ENCODE measurements at places on chromosomes 4 and X. TPM values are rescaled to one million over a fixed set of nuclear protein-coding genes. Genes with fewer than 3 reads are reported as not detected.

- no peak for DNase-seq
Observed at GRCh38 chr4:36966756-36967460, 277.6 kb upstream of the NWD2 start.

DNA sequence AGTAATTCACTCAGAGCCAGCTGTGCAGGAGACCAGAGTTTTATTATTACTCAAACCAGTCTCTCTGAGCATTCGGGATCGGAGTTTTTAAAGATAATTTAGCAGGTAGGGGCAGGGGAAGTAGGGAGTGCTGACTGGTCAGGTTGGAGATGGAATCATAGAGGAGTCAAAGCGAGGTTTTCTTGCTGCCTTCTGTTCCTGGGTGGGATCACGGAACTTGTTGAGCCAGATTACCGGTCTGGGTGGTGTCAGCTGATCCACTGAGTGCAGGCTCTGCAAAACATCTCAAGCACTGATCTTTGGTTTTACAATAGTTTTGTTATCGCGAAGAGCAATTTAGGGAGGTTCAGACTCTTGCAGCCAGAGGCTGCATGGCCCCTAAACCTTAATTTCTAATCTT is 63.6 kb downstream of the TRIM2 start:
- no peak for DNase-seq

DNA sequence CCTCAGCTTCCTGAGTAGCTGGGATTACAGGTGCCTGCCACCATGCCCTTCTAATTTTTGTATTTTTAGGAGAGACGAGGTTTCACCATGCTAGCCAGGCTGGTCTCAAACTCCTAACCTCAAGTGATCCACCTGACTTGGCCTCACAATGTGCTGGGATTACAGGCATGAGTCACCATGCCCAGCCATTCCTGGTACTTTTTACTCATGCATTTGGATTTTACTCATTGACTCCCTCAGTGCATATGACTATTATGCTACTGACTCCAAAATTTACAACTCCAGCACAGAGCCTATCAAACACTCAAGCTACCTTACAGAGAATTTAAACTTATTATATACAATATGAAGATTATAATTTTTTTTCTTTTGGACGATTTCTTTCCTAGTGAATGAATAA is 199.9 kb downstream of the CXXC4 start:
- DNase-seq: no peak

DNA sequence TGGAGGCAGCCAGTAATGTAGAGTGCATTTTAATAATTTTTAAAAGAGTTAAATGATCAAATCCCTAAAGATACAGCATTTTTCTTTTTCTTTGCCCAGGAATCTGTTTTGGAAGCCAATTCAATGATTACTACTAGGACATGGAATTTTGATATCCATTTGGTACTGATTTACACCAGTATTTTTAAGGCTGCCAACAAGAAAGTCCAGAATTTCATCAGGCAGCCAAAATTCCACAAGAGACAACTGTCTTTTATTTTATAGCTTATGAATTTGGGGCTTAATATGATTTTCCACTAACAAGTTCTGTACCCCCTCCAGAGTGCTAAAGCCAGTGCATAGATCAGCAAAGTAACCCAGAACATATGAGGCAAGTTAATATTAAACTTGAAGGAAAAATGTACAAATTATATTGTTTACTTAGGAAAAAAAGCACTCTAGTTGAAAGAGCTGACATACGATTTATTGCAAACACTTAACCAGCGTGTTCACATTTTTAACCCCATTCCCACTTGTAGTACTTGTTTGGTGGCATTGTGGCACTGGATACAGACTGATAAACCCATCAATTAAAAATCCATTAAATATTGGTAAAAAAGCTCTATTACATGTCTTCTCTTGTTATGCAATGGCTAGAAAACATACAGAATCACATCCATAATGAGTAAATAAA is 259.7 kb downstream of the DCHS2 start:
- no peak for DNase-seq

DNA sequence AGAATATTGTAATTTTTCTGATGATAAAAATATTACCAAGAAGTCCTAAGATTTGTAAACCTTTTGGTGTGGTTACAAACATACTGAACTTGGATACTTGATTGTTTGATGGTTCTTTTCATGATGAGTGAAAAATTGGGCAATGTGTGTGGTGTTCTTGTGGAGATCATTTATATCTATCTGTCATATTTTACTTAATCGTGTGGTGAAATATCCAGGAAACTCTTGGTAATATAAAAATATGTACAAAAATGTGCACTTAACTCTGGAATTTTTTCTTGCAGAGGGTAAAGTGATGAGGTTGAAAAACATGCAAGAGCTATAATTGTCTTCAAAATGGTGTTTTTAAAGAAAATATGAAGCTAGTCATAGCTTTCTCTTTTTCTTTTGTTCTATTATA is 2.8 kb downstream of the DCUN1D4 start:
- no peak for DNase-seq

GRCh38 chr4:154390324-154390723 is 101.3 kb downstream of the DCHS2 start:
- no peak for DNase-seq

POU3F4 gene
- total RNA-seq: 0.52 TPM

Data from mucosa of gallbladder (tissue), 1 donor.